Cortex of kidney (tissue), 1 donor: ENCODE measurements at places on chromosomes 3 and 15.

GRCh38 chr3:195348426-195349115 lies 77.6 kb upstream of the XXYLT1 start:
- DNase-seq, result no peak

GRCh38 chr15:35931799-35932341 lies 385.9 kb upstream of the DPH6 start:
- DNase-seq, result no peak

- no peak for DNase-seq
Observed at GRCh38 chr3:141575879-141576743, 89.3 kb downstream of the RASA2 start.

GRCh38 chr3:48301800-48302166 lies 31.7 kb downstream of the SPINK8 start:
- DNase-seq, result no peak

DNA sequence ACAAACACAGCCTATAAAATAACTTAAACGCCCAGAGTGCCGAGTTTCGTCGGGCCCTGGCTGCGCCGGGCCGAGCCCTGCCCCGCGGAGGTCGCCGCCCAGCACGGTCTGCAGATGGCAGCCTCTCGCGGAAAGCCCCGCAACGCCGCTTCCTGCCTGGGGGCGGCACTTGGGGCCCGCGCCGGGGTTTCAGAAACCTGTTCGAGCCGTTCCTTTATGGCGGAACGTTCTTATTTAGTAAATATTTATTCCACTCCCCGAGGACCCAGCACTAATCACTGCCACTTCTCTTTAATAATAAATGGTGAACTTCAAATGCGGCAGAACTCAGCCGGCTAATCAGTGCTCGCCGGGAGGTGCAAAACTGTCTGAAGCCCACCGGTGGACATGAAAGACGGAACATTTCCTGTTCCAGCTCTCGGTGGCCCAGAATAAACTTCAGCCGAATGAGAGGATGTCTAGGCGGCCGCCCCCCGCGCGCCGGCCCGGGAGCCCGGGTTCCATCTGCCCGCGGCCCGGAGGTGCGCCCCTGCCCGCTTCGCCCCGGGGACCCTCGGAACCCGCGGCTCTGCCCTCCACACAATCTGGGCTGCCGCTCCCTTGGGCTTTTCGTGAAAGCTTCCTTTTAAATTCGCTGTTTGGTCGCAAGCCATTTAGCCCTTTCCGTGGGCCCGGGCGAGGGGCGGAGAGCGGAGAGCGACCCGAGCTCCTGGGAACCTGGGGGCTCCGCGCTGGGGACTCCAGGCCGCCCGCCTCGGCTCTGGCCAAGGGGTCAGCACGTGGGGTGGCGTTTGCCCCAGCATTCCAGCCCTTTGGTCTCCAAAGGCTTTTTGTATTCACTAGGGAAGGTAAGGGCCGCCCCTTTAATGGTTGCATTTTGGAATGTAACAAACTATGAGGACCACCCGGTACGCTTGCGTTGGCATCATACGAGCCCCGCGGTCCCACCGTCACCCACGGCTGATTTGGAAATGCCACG lies 110.8 kb upstream of the ATP11B start:
- DNase-seq, result no peak

DNA sequence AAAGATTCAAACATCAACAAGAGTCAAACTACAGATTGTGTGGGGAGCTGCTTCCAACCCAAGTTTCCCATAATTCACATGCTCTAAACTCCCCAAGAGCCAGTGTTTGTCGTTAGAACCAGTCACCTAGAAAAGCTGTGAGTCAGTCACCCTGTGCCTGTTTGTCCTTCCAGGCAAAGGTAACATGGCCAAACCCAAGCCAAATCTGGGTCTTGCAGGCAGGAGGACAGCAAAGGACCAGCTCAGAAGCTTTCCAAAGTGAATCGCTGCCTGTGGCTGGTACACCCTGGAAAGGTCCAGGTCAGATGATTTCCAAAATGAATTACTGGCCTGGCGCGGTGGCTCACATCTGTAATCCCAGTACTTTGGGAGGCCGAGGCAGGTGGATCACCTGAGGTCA lies 251.5 kb downstream of the FAM43A start:
- no peak for DNase-seq

DNA sequence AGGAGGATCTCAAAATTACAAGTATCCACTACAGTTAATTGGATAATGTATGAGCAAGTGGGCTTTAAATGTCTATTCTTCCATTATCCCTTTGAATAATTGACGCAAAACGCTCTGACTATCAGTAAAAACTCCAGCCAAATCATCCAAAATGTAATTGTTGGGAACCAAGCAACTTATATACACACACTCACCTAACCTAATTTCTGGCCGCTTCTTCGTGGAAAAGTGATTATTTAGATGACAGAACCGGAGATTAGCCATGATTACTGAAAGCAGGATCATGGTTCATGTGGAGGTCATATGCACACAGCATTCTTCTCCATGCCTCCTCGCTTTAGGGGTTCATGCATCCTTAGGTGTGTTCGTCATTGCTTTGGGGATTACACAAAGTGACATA lies 992.4 kb downstream of the NAALADL2 start:
- DNase-seq, result no peak

DNA sequence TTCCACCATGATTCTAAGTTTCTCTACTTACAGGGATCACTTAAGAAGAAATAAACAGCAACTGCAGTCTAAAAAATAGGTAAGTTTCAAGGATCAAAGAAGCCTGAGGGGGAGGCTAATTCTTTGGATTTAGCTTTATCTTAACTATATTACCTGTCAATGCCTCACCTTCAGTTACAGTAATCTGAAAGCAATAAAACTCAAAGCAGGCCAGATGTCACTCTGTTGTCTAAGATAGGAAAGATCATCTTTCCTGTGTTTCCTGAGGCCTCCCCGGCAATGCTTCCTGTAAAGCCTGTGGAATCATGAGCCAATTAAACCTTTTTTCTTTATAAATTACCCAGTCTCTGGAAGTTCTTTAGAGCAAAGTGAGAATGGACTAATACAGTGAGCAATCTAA lies 60.2 kb downstream of the NPTN start:
- no peak for DNase-seq

GRCh38 chr3:4350789-4351163 lies 47.6 kb downstream of the SETMAR start:
- DNase-seq, result no peak

GRCh38 chr3:121660356-121661171 lies at the start of gene HCLS1:
HCLS1 (minus strand) TSS chr3:121660903; CDS start chr3:121658347, 2,556 bp downstream.
- no peak for DNase-seq

DNA sequence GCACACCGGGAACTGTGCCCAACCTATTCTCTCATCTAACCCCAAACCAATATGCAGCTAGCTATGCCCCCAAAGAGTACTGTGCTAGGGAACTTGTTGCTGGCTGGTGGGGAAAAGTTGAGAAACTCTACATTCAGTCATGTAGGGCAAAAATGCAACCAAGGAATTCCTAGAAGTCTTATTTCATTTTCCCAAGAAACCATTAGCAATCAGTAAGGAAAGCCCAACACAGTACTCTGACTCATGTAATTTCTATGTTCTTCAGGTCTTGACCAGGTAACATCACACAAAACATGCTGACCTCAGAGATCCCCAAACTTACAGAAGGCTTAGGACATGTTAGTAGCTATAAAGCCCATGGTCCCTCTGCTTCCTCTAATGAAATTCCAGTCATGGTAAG lies 52.1 kb downstream of the TASOR start:
- DNase-seq, result no peak

- DNase-seq, result no peak
Observed at GRCh38 chr15:80525853-80526252, 121.7 kb downstream of the ARNT2 start.

- DNase-seq, result no peak
Observed at GRCh38 chr3:107683447-107683846, 160.7 kb downstream of the BBX start.

DNA sequence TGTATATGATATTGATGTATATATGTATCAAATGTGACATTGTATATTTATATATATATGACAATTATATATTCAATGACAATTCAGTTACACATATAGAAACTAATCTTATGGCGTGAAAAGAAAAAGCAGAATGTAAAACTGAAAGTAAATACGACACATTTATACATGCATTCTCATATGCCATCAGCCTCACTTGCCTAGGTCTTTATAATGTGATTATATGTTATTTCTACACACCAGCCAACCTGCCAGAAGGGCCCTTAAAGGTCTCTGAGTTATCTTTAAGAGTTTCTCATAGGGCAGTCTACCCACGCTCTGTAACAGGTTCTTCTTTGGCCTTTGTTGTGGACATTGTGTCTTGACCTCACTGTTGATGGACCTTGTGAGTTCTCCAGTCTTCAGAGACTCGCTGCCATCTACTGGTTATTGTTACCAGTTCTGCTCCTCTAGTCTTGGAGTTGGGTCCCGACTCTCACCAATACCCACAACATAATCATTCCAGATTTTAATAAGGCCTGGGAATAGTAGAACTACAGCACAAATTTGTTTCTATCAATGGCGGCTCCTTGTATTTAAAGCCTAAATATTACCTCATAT lies 371.5 kb upstream of the GOLIM4 start:
- no peak for DNase-seq

- DNase-seq, result no peak
Observed at GRCh38 chr15:59364248-59364647, 8.4 kb downstream of the MYO1E start.

GRCh38 chr3:169264711-169265110 lies 398.8 kb downstream of the MECOM start:
- no peak for DNase-seq
